Left hindlimb (tissue), 1 donor: ENCODE measurements at places on chromosomes 2 and 18.

- DNase-seq: peak; percentile 52
Observed at GRCh38 chr2:234288974-234289455, 207.9 kb downstream of the ARL4C start.

DNA sequence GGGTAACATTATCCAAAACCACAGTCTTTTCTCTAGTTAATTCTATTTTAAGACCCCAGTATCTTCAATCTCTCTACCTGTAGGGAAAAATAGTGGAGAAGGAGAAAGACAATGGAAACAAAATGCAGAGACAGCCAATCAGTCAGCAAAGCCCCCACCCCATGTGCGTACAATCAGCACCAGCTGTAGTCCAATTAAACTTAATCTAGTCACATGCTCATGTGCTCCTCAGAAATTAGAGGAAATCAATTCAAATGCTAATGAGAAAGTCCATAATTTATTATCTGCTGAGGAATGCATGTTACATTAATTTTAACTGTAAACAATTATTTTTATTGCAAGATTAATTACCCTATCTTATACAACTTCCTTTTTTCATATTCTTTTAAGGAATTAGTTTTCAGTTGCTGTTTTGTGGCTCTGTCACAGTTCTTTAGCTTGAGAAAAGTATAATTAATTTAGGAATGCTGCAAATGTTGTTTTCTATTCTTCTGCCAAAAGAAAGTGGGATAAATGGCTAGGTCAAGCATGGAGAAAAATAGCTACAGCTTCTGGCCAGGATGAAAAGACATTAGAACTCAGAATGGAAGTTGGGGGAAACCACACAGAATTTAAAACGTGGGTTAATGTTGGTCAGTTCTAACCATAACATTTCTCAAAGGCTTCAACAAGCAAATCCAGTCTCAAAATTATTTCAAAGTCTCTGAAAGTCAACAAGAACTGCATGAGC, 232.4 kb upstream of the HNRNPA3 start:
- no peak for DNase-seq

- no peak for DNase-seq
Observed at GRCh38 chr18:39942702-39943101, 2012.3 kb upstream of the PIK3C3 start.

- DNase-seq: no peak
Observed at GRCh38 chr2:54206596-54206995, 49.4 kb downstream of the TSPYL6 start.

- no peak for DNase-seq
Observed at GRCh38 chr2:138522556-138522955, 21.0 kb downstream of the SPOPL start.

DNA sequence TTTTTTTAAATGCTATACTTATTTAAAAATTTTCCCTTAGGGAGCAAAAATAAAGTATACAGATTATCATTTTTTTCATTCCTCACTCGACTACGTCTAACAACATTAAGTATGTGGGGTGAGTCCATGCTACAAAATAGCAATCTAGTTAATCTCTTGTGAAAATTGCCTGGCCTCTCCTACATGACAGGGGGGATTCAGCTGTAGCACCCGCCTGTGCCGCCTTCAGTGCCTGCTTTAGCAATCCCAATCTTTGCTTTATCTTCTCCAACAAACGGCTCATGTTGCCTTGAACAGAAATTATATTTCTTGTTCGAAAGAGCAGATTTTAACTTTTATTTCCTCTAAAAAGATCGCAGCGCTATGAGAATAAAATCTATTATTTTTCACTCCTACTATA, 2.4 kb upstream of the SOX11 start:
- DNase-seq: no peak

GRCh38 chr2:10185755-10186154, 63.2 kb downstream of the RRM2 start:
- no peak for DNase-seq

DNA sequence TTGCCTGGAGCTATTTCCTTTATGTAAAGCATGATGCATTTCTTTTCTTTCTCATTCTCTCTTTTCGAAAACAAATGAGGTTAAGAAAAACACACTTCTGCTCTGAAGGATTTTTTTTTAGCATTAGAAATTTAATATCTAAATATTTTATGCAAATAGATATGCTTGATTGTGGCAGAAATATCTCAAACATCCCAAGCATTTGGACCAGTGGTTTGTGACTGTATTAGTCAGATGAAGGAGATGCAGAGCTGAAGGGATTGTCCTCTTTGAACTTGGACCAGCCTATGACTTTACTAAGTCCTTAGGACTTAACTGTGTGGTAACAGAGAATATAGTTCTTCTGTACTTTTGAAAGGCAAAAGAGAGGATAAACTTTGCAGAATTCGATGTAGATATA, 335.9 kb upstream of the NT5C1B start:
- no peak for DNase-seq

DNA sequence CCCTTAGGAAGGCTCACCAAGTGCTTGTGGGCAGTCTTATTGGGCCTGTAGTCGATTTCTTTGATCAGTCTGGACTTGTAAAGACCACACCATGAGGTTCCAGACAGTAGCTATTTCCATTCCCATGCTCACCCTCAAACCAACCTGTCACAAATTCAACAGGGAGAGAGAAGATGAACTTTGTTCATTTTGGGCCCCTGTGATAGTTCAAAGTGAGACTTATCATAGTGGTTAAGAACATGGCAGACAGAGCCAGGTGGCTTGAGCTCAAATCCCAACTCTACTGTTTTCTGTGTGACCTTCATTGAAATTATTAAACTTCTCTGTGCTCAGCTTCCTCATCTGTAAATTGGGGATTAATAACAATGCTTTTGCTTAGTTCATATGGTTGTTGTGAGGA, 53.9 kb upstream of the CTLA4 start:
- no peak for DNase-seq

- DNase-seq: no peak
Observed at GRCh38 chr2:40556739-40557138, 104.8 kb upstream of the SLC8A1 start.

GRCh38 chr2:35821675-35822074, 533.9 kb upstream of the CRIM1 start:
- DNase-seq: no peak

DNA sequence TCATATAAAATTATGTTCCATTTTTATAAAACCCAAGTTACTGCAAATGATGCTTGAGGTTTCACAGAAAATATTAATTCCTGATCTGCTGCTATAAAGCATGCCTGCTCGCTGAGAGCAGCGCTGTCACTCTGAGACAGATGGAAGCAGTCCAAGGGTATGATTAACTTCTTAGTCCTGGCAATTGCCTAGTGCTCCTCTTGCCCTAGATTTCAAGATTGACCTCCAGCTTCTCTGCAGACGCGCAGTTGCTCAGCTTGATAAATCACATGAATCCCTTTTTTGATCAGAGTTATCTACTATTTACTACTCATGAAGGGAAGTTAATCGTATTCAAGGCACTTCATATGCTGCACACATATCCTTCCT, 154.6 kb upstream of the REV1 start:
- DNase-seq: no peak

- no peak for DNase-seq
Observed at GRCh38 chr2:20635113-20635510, 15.8 kb downstream of the HS1BP3 start.

GRCh38 chr2:55102056-55102812, 52.0 kb upstream of the RTN4 start:
- DNase-seq: no peak

DNA sequence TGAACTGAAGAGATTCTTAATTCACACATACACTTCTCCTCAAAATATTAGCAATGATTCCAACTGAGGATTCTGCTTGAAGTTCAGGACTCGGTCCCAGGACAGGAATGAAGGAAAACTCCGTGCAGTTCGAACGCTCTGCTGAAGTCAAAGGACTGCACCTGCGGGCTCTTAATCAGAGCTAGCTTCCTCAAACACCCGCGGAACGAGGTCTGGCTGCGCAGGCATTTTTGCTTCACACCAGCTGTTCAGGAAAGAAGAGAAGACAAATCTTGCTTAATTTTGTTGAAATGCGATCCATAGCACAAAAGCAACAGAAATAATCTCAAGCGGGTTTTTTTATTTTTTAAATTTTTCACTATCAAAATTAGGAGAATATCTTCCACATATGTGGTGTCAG, 175.6 kb downstream of the LAMA1 start:
- no peak for DNase-seq

- no peak for DNase-seq
Observed at GRCh38 chr2:149832324-149832723, 244.7 kb upstream of the MMADHC start.

DNA sequence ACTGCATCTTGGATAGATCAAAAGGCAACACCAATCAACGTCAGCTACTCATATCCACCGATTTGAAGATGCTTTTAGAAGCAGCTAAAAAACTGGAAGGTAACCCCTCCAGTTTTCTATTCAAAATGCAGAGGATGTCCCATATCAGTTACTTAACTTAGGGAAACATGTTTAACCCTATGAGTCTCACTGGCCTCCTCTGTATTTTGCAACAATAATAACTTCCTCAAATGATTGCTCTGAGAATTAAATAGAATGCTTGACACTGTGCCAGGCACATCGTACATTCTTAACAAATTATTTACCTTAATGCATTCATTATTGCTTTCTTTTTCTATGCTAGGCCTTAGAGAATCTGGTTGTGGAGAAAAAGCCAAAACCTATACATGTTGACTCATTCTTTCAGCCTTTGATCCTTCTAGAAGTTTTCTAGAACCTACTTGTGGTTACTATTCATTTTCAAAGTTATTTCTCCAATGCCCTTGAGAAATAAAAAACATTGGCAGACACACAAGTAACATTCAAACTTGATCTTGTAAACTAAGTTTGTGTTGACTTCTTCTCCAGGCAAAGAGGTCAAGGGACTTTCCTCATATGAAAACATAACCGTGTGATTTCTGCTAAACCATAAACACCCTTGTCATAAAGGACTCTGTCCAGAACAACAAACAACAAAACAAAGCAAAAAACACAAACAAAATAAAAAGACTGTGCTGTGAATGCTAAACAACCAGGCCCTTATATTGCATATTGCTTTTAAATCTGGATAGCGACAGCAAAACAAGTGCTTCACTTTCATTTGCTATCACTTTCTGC, 4.6 kb downstream of the DOCK10 start:
- no peak for DNase-seq

- DNase-seq: no peak
Observed at GRCh38 chr2:104521247-104521646, 332.7 kb upstream of the POU3F3 start.

DNA sequence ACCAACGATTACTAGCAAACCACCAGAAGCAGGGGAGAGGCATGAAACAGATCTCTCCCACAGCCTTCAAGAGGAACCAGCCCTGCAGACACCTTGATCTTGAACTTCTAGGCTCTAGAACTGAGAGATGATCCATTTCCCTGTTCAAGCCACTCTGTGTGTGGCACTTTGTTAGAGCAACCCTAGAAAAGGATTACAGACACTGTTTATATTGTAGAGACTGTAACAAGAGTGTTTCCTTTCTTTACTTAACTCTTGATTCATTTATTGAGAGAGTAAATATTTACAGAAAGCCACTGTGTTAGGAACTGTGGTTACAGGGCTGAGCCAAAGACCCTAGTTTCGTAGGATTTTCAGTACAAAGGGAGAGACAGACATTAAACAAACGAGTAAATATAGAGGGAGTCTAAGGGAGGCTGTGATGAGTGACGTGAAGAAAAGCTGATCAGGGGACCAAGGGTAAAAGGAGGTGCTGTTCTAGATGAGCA, 10.9 kb downstream of the CCDC68 start:
- DNase-seq: no peak

GRCh38 chr2:240595381-240596079, 9.0 kb downstream of the CAPN10 start:
- DNase-seq: peak; percentile 26

DNA sequence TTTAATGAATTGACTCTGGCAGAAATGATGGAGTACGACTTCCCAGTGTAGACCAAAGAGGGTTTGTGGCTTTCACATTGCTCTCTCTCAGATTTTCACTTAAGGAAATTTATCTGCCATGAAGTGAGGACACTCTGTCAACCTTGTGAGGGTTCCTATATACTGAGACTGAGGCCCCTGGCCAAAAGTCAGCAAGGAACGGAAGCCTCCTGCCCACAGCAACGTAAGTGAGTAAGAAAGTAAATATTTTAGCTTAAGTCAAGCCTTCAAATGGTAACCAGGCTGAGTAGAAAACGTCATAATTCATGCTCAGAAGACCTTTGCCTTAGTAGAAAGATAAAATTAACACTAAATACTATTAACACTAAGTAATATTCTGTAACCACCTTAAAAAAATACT, 1080.5 kb upstream of the ACVR2A start:
- no peak for DNase-seq

- no peak for DNase-seq
Observed at GRCh38 chr2:68127358-68128242, 30.1 kb upstream of the PNO1 start.

DNA sequence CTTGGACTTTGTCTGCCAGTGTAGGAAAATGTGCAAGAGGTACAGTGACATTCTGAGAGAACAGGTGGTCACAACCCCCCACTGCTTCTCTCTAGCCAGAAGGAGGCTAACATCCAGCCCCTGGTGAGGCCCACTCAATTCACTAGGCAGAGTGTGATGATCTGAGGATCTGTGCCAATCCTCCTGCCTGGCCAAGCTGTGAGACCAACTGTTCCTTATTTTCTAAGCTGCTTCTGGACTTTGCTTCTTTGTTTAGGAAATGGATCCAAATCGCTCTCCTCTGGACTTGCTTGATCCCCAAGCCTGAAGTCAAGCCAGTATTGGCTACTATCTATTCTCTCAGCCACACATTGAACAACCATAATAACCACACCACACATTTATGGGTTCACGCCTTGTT, 202.8 kb downstream of the PIK3C3 start:
- no peak for DNase-seq

GRCh38 chr18:77148289-77148688, 15.7 kb upstream of the MBP start:
- DNase-seq: no peak

- DNase-seq: no peak
Observed at GRCh38 chr2:69389271-69389670, 2.2 kb upstream of the GFPT1 start.
